ENCODE measurements at places on chromosomes 2 and 18. TPM values are rescaled to one million over a fixed set of nuclear protein-coding genes. Genes with fewer than 3 reads are reported as not detected.

DNA sequence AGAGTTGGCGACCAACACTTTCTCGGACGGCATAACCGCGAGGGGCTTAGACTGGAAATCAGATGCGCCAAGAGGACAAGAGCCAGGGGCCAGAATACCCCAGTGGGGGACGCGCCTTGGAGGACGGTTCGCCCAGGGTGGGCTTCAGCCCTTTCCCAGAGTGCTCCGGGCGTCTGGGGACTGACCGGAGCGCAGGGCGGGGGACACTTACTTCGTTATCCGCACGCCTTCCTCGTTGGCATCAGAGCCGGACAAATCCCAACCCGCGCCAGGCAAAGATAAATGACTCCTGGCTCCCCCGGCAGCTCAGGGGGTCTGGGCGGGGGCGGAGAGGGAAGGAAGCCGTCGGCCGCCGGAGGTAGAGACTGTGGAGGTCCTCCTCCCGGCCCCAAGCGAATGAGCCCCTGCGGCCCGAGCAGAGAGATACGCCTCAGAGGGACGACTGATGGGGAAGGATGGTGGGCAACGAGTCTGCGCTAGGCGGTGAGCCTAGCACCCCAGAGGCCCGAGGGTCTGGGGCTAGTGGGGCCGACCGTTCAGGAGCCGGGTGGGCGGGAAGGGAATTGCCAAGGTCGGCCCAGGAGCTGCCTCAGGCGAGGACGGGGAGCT lies 4.7 kb upstream of the SATB2 start:
- no peak overlapping the region for H3K27ac ChIP-seq
- H3K27me3 ChIP-seq = peaks cover 84% of the 10 kb centered on the region
- DNase-seq = peak; percentile 85
- H3K4me3 ChIP-seq = peak overlapping the region; percentile 50
- H3K36me3 ChIP-seq = no peaks in the 10 kb centered on the region

DNA sequence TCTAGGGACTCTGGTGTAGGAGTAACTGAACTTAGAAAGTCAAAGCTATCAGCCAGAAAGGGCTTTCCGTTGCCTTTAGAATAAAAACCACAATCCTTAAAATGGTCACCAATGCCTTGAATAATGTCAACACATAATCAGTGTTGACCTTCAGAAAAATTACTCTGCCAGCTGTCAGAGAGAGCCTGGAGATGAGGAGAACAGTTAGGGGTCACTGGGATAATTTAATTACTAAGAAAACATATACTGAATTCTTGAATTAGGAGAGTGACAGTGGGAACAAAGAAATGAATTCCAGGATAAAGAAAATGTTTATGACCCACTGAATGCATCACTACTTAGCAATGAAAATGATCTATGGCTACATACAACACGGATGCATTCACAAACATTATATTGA lies 23.4 kb upstream of the UGP2 start:
- no peak overlapping the region for H3K4me3 ChIP-seq
- H3K4me1 ChIP-seq = no peaks in the 10 kb centered on the region
- no peak overlapping the region for H3K27ac ChIP-seq
- no peaks in the 10 kb centered on the region for H3K27me3 ChIP-seq
- H3K36me3 ChIP-seq = no peaks in the 10 kb centered on the region

STPG4 gene
- not detected for total RNA-seq

- H3K27me3 ChIP-seq = no peaks in the 10 kb centered on the region
- no peaks in the 10 kb centered on the region for H3K4me1 ChIP-seq
- H3K4me3 ChIP-seq = no peak overlapping the region
- H3K36me3 ChIP-seq = no peaks in the 10 kb centered on the region
- no peak overlapping the region for H3K27ac ChIP-seq
Measured at GRCh38 chr2:166282154-166282553, 93.6 kb downstream of the SCN9A start.

- H3K27me3 ChIP-seq = no peaks in the 10 kb centered on the region
- no peaks in the 10 kb centered on the region for H3K36me3 ChIP-seq
- H3K27ac ChIP-seq = no peak overlapping the region
- no peaks in the 10 kb centered on the region for H3K4me1 ChIP-seq
- H3K4me3 ChIP-seq = no peak overlapping the region
Measured at GRCh38 chr2:44055664-44056063, 59.9 kb upstream of the LRPPRC start.

- H3K27me3 ChIP-seq = peaks cover 10% of the 10 kb centered on the region
- no peak overlapping the region for H3K27ac ChIP-seq
- H3K4me1 ChIP-seq = peaks cover 23% of the 10 kb centered on the region
- no peaks in the 10 kb centered on the region for H3K36me3 ChIP-seq
- no peak for DNase-seq
Measured at GRCh38 chr2:241035818-241036396, 37.5 kb downstream of the SNED1 start.

TDRD15 gene
- total RNA-seq = 0.63 TPM

VWA3B gene
- total RNA-seq = not detected

PCGF1 gene
- 12.3 TPM for total RNA-seq

DCC gene
- total RNA-seq = 0.83 TPM

- no peaks in the 10 kb centered on the region for H3K36me3 ChIP-seq
- H3K27me3 ChIP-seq = no peaks in the 10 kb centered on the region
- no peak overlapping the region for H3K27ac ChIP-seq
- H3K4me1 ChIP-seq = no peaks in the 10 kb centered on the region
- DNase-seq = no peak
Measured at GRCh38 chr18:45277908-45278307, 337.4 kb upstream of the SLC14A2 start.

DNA sequence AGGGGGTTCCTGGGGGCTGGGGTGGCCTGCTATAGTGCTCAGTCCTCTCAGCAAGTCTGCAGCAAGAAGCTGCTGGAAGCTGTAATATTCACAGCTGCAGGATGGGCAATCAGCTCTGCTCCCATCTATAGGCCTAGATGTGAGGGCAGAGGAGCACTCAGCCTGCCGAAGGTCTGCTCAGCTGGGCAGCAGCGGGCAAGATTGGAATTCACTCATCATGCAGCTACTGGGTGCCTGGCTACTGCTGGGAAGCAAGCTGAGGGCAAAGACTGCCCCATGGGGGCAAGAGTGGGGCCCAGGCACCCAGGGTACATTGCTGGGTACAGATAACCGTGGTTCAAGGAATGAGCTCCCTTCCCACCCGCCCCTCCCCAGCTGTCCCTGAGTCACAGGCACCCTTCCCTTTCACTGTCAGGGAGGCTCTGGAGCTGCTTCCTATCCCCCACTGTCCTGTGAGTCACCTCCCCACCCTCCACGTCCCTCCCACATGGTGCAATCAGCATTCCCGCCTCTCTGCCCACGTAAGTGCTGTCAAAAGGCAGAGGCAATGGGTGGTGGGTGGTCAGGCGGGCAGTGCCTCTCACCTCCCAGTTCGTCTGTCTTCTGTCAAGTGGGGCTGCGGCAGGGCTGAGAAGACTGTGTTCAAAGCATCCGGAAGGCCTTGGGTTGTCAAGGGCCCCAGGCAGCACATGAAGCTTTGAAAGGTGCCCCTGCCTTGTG lies 169.2 kb downstream of the TRIM43 start:
- no peaks in the 10 kb centered on the region for H3K36me3 ChIP-seq
- H3K27ac ChIP-seq = no peak overlapping the region
- no peaks in the 10 kb centered on the region for H3K27me3 ChIP-seq
- DNase-seq = peak; percentile 90
- H3K4me3 ChIP-seq = no peak overlapping the region

DNA sequence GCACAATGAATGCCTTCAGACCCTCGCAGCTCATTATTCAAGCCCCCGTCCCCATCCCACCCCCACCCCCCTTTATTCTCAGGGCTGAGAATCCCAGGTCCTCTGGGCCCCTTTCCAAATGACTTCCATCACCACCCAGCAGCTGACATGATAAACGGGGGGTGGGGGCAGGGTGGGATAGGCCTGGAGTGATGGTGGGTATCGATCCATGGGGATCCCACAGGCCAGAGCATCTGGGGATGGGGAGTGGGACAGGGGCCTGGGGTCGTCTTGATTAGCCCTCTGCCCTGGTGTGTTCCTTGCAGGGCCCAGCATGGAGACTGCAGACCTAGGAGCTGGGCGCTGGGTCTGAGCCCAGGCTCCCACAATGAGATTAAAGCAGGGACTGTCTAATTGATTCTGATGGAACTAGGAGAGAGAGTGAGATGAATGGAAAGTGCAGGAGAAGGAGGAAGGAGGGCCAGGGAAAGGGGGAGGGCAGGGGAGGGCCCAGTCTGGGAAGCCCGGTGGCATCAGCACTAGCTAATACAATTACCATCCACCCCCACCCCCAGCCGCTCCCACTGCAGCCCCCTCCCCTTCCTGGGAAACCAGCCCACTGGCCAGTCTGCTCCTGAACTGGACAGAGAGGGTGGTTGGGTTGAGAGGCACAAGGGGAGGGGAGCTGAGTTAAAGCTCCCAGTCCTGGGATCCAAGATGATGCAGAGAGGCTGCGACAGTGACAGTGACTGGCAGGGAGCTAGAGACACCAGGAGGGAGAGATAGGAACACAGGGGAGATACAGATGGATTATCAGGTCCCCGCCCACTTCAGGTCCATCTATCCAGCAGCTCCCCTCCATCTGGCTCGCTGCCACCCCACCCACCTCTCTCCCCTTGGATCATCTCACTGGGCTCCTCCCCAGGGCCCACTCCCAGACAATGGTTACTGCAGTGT lies 13.1 kb upstream of the TNS1 start:
- H3K27me3 ChIP-seq = peaks cover 6% of the 10 kb centered on the region
- DNase-seq = no peak
- no peak overlapping the region for H3K4me3 ChIP-seq
- no peaks in the 10 kb centered on the region for H3K36me3 ChIP-seq
- H3K27ac ChIP-seq = no peak overlapping the region

DNA sequence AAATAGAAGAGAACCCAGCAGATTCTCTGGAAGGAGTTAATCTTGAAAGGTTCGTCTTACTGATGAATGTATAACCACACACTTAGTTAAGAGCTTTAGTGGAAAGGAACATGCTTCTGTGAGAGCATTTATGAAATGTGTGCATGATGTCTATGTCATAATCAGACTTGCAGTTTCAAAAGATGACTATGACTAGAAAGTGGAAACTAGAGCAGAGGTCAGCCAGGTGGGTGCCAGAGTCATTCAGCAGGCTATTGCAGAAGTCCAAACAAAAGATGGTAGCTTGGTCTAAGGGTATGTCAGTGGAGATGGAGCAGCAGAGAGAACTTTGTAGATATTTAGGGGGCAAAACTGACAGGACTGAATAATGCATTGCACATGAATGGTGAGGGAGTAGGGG lies 825.8 kb downstream of the DCC start:
- no peak overlapping the region for H3K4me3 ChIP-seq
- H3K4me1 ChIP-seq = no peaks in the 10 kb centered on the region
- H3K36me3 ChIP-seq = no peaks in the 10 kb centered on the region
- H3K27me3 ChIP-seq = no peaks in the 10 kb centered on the region

DNA sequence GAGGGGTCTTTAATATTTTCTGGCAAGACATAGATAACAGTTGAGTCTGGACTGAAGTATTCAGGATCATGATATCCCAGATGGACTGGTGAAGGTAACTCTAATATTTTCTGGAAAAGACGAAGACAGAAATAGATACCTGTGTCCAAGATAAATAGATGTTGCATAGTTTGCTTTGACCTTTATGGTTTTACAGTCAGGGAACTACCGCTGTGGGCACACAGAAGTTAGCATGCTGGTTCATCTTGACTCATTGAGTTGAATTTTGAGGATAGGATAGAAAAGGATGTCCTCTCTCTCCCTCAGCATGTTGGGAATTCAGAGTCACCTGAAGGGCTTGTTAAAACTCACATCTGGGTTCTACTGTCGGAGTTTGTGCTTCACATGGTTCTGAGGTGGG lies 20.8 kb downstream of the KCNE4 start:
- no peak overlapping the region for H3K27ac ChIP-seq
- no peak overlapping the region for H3K4me3 ChIP-seq
- H3K27me3 ChIP-seq = no peaks in the 10 kb centered on the region

- H3K27ac ChIP-seq = no peak overlapping the region
- H3K4me3 ChIP-seq = no peak overlapping the region
- no peaks in the 10 kb centered on the region for H3K36me3 ChIP-seq
- no peak for DNase-seq
- H3K27me3 ChIP-seq = no peaks in the 10 kb centered on the region
Measured at GRCh38 chr2:204497855-204498254, 47.4 kb upstream of the PARD3B start.

DNA sequence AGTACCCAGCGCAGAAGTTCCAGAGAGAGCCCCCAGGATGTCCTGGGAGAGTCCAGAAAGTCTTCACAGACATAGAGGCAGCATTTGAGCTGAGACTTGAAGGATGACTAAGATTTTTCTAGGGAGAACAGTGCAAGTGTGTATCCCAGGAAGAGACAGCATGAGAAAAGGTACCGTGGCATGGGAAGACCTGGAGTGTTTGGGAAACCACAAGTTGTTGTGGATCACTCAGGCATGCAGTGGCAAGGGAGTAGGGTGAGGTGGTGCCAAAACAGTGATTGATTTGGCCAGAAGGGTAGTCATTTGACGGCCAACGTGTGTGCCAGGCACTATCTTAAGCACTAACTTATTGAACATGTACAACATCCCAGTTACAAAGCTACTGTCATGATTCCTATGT lies 24.5 kb upstream of the KCNK3 start:
- H3K36me3 ChIP-seq = no peaks in the 10 kb centered on the region
- H3K4me1 ChIP-seq = no peaks in the 10 kb centered on the region
- H3K27me3 ChIP-seq = no peaks in the 10 kb centered on the region
- H3K4me3 ChIP-seq = no peak overlapping the region

GRCh38 chr18:5197461-5197860 lies 404 bp upstream of the AKAIN1 start:
- peaks cover 11% of the 10 kb centered on the region for H3K4me1 ChIP-seq
- no peak for DNase-seq
- no peaks in the 10 kb centered on the region for H3K36me3 ChIP-seq
- H3K4me3 ChIP-seq = no peak overlapping the region

CRYGC gene
- not detected for total RNA-seq

CGREF1 gene
- total RNA-seq = not detected

DUSP28 gene
- 4.7 TPM for total RNA-seq

GRCh38 chr2:85018049-85018447 lies 47.1 kb downstream of the KCMF1 start:
- no peak overlapping the region for H3K4me3 ChIP-seq
- no peak for DNase-seq
- no peaks in the 10 kb centered on the region for H3K36me3 ChIP-seq

Measured in esophagus muscularis mucosa (tissue), 4 donors.